Myometrial cell (primary cell): ENCODE measurements at places on chromosomes 5 and 9. TPM values are rescaled to one million over a fixed set of nuclear protein-coding genes. Genes with fewer than 3 reads are reported as not detected.

GABBR2 gene
- total RNA-seq = 2.6 and 5.5 TPM in 2 replicates

ESM1 gene
- total RNA-seq = 1.2 and 6.6 TPM in 2 replicates

PHYHD1 gene
- total RNA-seq = 5.5 and 9.7 TPM in 2 replicates

GARNL3 gene
- total RNA-seq = 0.71 TPM in 1 of 2 replicates, not detected in the other

SEMA5A gene
- 2.1 and 5.8 TPM in 2 replicates for total RNA-seq

ST8SIA4 gene
- 0.18 TPM in 1 of 2 replicates, not detected in the other for total RNA-seq

AQP3 gene
- 1.2 and 2.3 TPM in 2 replicates for total RNA-seq

TEX48 gene
- not detected in 2 replicates for total RNA-seq

PCDHA9 gene
- total RNA-seq = not detected in 2 replicates

WNT8A gene
- total RNA-seq = not detected in 2 replicates
